Fibroblast of upper back skin (primary cell): ENCODE measurements at places on chromosomes 12 and 14.

DNA sequence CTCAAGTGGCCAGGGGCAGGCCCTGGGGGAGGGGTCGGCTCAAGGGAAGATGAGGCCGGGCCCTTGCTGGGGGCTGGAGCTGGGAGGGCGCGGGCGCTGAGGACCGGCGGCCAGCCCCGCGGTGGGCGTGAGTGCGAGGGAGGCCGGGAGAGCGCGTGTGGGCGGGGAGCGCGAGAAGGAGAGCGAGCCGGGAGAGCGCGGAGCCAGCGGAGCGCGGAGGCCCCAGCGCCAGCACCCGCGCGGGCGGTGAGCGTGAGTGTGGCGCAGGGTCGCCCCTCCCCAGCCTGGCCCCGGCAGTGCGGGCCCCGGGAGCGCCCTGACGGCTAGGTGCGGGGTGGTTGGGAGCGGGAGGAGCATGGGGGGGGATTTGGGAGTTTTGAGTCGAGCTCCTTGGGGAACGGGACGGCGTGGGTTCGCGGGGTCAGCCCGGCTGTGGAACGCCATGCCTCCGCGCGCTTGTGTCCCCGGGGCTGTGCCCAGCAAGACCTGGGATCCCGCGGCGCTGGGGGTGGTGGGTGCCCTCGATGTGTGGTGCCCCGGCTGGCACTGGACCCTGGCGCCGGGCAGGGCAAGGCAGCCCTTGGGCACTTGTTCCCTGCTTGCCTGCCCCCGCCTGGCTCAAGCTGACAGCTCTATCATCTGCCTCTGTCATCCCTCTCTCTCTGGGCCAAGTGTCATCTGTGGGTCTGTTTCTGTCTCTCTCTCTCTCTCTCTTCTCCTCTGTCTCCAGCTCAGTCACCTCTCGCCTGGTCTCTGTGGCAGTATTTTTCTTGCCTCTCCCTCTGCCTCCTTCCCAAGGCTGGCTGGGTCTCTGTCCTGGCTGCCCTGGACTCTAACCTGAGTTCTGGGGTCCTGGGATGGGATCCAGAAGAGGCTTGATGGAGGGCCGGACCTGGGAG is at the start of gene LBHD2:
Gene LBHD2, plus strand, starts transcription at position 190 of the 899 bp plus-strand sequence. CDS start 1,803 bp downstream, outside the sequence.
- DNase-seq: no peak

DNA sequence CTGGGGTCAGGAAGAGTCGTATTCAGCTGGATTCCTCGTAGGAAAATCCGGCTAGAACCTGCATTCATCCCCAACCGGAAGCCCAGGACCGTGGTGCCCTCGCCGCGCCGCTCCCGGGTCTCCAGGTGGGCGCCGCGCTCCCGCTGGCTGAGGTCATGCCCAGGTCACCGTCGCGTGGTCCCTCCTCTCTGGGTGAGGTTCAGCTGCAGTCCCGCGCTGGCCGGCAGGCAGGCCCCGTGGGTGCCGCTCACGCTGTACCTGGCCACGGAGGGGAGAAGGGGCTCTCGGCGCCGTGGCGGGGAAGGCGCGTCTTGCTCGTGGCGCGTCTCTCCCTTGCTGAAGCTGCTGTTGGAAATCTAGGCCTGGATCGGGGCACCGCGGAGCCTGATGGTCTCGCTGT is 44.5 kb downstream of the LRTM2 start:
- no peak for DNase-seq

GRCh38 chr12:96421014-96421413 is 20.8 kb upstream of the CDK17 start:
- DNase-seq: no peak

DNA sequence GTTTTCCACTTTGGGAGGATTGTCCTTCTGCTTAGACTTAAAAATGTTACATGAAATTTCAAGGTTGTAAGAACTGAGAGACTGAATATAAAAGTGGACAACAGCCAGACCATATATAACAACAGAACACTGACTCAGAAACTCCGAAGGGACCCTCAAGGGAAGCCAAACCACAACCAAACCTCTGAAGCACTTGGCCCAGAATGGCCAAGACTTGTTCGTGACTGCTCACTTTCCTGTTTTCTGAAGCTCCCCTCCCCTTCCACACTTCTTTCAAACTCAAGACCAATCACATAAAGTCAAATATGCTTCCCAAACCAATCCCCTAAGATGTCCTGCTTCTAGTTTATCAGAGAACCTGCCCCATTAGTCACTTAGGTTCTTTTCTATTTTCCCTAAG is 13.7 kb downstream of the OR6J1 start:
- peak; percentile 95 for DNase-seq

GRCh38 chr14:67962215-67962644 is 142.7 kb downstream of the RAD51B start:
- no peak for DNase-seq

- no peak for DNase-seq
These were observed 26.5 kb upstream of the OXA1L start for GRCh38 chr14:22740020-22740419.

DNA sequence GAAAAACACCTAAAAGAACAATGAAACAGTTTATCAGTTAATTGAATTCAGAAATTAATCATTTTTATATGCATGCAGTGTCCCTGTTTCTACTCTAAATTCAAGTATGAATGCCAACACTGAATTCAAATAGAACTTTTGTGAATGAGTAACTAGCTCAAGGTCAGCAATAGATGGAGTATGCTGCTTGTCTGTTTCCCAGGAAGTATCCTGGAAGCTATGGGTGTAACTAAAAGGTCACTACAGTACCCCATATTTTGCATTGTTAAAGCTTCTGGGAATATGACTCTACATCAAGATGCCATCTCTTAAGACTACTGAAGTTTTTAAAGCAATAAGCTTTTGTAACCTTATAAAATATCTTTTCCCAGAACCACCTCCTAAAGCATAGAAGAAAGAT is 681.4 kb upstream of the FBXO33 start:
- no peak for DNase-seq

DNA sequence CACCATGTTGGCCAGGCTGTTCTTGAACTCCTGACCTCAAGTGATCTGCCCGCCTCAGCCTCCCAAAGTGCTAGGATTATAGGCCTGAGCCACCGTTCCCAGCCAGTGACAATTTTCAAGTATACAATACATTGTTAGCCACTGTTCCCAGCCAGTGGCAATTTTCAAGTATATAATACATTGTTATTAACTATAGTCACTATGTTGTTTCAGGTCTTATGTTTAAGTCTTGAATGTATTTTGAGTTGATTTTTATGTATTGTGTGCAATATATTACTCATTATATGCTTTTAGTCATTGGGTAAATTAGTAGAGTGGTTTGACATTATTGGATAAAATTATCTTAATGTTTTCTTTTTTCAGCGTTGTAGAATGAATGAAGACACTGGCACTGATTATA is 13.0 kb upstream of the ZNF410 start:
- DNase-seq: no peak

GRCh38 chr12:57983146-57983857 is 41.9 kb downstream of the ATP23 start:
- peak; percentile 59 for DNase-seq

DNA sequence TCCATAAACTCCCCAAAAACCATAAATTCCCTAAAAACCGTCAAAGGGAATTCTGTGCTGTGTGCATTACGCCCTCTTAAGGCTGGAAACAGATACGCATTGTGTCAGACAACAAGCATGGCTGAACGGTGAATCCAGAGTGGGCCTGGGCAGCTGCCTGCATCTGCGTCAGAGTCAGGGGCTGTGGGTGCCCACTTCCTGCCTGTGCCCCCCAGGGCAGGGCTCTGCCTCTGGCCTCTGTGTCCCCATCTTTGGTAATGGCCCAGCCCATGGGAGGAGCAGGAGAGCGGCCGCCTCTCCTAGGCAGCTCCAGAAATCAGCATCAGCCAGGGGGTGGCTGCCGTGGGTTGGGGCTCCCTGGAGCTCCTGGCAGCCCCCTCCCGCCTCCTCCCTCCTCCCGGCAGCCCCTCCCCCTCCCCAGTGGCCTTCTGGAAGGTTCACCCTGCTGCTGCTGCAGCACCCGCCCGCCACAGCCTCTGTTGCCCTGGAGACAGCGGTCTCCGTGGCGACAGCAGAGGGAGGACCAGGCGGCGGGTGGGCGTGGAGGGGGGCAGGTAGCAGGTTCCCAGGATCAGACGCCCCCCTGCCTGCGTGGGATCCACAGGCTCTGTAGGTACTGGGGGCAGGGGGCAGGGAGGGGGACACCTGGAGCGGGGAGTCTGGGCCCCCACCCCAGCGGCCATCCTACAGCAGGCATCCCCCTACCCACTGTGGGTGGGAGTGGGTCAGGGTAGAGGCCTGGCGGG is 5.9 kb downstream of the MMP17 start:
- peak; percentile 33 for DNase-seq

DNA sequence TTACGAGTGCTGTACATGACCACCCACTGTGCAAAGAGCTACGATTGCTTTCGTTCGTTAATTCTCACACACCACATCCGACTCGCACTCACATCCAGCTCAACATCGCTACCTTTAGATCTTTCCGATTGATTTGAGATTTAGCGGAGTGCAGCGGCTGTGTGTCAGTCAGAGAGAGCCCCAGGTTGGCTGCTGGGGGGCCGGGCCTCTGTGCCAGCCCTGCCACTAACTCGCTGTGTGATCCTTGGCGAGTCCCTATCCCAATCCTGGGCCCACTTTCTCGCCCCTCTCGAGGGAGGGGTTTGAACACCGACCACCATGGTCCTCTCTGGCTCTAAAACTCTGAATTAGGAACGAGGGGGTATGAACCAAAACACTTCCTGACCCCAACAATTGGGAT is 8.6 kb downstream of the DLK1 start:
- no peak for DNase-seq

DNA sequence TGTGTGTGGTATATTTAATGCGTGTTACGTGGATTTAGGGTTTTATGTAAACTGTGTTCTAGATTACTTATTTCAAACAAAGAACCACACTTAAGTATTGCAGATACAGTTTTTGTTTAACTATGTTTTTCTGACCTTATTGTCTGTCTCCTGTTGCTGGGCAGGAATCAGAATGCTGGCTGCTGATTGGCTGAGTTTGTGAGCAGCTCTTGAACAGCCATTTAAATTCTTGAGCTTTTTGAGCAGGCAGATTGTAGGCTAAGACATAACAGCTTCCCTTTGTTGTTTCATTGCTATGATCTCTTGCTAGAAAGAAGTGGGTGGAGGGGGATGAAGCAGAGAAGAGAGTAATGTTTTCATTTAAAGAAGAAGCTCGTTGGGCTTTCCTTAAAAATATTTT is 52.2 kb downstream of the ATF7IP start:
- peak; percentile 91 for DNase-seq

- DNase-seq: peak; percentile 18
These were observed 118.4 kb upstream of the EVL start for GRCh38 chr14:99946652-99947489.

DNA sequence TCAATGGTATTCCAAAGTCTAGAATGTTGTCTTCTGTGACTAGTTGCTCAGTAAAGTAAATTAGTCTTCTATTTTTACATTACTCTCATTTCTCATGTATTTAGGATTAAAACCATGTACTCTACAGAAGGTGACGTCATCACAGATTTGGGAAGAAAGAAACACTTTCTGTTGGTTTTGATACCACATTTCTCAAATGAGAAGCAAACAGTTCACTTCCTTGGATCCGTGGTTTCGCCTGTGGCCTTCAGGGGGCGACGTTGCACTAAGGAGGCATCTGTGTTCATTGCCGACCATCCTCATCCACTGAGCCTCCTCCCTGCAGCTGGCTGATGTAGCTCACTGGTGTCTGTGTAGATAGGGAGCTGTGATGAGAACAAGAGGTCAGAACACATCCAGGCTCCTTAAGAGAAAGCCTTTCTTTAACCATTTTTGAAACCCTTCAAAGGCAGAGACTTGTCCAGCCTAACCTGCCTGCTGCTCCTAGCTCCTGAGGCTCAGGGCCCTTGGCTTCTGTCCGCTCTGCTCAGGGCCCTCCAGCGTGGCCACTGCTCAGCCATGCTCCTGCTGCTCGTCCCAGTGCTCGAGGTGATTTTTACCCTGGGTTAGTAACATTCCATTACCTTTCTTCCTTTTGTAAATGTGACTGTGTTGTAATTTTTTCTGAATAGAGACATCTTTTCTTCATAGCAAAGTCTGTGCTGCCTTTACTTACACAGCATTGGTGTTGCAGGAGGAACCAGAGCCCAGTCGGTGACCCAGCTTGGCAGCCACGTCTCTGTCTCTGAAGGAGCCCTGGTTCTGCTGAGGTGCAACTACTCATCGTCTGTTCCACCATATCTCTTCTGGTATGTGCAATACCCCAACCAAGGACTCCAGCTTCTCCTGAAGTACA is 220.6 kb upstream of the OR4E1 start:
- no peak for DNase-seq

DNA sequence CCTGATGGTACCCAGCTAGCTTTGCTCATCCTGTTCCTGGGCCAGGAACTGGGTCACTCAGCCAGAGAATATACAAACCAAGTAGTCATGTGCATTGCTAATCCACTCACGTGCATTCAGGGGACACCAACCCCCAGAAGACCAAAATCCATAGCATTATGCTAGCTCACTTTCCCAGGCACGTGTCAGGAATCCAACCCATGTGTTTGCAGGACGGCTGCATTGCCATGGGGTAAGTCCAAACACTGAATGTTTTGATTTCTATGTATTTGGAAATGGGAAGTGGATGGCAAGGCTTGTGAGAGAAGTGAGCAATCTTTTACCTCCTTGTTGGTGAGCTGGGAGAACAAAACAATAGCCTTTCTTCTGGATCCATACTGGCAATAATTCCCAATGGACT is 87.1 kb upstream of the FOXN3 start:
- DNase-seq: peak; percentile 21

DNA sequence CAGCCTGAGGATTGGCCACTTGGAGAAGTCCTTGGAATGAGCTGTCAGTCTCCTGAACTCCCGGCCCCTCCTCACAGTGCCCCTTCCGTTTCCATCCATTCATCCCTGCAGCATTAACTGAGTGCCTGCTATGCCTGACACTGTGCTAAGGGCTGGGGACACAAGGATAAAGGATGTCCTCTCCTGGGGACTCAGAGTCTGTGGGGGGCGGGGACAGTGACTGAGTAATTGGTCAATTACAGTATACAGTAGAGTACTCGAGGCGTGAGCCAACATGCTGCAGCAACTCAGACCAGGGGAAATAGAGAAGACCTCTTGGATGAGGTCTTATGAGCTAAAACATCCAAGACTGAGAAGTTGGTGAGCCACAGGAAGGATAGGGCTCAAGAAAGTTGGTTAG is 43.4 kb upstream of the PWP1 start:
- no peak for DNase-seq

DNA sequence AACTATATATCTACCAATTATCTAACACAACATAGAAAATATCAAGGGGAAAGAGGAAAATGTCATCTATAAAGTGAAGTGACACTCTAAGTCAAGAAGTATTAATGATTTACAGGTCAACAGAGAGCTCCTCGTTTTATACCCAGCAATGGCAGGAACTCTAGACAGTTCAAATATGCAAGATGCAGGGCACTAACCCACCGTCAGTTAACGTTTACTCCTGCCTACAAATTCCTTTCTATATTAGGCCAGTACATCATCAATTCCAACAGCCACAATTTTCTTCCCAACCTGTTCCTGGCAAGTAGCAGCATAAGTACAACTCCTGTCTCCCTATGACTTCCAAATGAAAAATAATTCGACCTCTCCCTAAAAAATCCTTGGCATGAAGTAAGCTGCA is 9.0 kb upstream of the KANSL2 start:
- DNase-seq: no peak

GRCh38 chr14:57883061-57883460 is 17.2 kb upstream of the SLC35F4 start:
- peak; percentile 18 for DNase-seq

GRCh38 chr12:110262442-110263388 is 18.3 kb upstream of the ATP2A2 start:
- DNase-seq: peak; percentile 77

GRCh38 chr14:89849931-89850330 is 104.6 kb downstream of the EFCAB11 start:
- DNase-seq: peak; percentile 85

GRCh38 chr14:53979113-53979681 is 22.6 kb upstream of the BMP4 start:
- DNase-seq: peak; percentile 26

- no peak for DNase-seq
These were observed 107.5 kb downstream of the TMEM260 start for GRCh38 chr14:56687123-56687522.
